Naive B cell (primary cell): ENCODE measurements at places on chromosomes 5 and 9. TPM values are rescaled to one million over a fixed set of nuclear protein-coding genes. Genes with fewer than 3 reads are reported as not detected.

GRCh38 chr9:136325358-136325757 lies 2.0 kb upstream of the GPSM1 start:
- DNase-seq = no peak

DNA sequence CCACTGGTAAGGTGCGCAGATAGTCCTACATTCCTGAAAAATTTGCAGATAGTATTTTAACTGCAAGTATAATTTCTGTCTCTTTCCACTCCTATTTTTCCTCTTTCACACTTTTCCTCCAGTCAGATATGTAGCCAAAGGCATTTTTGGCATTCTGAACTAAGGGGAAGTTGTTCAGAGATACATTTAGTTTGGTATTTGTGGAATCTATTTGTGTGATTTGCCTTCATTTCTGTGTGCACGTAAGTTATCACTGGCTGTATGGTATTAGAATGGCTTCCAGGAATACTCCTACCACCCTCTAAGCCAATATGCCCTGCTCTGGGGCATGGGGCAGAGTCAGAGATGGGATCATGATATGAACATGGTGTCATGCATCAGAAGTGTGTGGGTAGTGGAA lies 45.8 kb upstream of the GRAMD2B start:
- no peak for DNase-seq

DNA sequence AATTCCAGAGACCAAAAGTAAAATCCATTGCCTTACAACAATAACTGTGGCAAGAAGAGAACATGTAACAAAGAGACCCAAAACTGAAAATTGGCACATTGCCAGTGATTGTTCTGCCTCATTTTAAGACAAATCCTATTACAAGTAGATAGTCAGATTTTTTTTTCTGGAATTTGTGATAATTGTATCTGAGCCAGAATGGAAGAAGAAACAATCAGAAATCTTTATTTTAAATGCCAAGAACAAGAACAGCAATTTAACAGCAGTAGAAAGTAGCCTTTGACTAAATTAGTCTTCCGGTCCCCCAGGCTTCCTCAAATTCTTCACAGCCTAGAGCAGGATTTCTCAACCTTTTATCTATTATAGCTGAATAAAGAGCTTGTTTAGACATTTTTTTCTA lies 106.7 kb upstream of the PTPN3 start:
- DNase-seq = no peak

DNA sequence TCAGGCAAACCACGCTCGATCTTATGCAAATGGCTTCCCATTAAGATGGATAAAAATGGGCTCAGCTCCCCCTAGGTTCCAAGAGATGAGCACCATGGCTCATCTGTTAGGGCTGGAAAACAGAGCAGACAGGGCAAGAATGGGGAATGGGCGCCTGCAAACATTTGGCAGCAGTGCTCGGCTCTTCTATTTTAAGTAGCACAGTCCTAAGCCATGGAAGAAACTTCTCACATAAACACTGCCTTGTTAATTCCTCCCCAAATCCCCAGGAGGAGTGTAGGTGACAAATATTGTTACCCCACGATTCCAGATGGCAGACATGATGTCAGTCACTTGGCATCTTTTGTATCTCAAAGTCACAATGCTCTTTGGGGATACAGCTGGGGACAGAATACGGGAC lies 221.8 kb downstream of the ICE1 start:
- DNase-seq = no peak

- no peak for DNase-seq
These were observed 34.6 kb downstream of the HACD4 start for GRCh38 chr9:20996809-20997208.

DNA sequence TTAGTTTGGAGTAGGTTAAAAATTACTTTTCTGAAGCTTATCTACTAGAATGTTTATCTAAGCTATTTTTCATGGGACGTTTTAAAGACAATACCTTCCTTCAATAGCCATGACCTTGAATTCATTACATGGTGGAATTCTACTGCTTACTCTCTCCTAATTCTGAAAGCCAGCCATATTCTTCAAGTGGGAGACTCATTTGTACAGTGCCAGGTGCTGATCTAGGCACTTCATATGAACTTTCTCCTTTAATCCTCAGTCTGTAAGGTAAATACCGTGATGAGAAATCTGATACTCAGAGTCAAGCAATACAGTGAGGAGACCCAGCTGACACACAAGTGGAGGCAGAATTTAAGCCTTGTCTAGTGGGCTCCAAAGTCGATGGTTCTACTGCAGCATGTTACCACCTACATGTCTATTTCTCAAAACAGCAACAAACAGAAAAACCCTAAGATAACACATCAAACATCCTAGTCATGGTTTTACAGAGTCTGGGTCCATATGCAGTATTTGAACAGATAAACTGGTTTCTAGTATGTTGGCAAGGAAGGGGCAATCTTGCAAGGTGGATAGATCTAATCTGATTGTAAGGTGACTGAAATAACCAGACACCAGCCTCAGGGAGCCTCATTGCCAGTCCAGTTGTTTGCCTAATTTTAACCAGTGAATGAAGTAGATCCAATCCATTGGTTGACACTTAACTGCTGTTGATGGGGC lies 243.7 kb downstream of the PIK3R1 start:
- DNase-seq = no peak

DNA sequence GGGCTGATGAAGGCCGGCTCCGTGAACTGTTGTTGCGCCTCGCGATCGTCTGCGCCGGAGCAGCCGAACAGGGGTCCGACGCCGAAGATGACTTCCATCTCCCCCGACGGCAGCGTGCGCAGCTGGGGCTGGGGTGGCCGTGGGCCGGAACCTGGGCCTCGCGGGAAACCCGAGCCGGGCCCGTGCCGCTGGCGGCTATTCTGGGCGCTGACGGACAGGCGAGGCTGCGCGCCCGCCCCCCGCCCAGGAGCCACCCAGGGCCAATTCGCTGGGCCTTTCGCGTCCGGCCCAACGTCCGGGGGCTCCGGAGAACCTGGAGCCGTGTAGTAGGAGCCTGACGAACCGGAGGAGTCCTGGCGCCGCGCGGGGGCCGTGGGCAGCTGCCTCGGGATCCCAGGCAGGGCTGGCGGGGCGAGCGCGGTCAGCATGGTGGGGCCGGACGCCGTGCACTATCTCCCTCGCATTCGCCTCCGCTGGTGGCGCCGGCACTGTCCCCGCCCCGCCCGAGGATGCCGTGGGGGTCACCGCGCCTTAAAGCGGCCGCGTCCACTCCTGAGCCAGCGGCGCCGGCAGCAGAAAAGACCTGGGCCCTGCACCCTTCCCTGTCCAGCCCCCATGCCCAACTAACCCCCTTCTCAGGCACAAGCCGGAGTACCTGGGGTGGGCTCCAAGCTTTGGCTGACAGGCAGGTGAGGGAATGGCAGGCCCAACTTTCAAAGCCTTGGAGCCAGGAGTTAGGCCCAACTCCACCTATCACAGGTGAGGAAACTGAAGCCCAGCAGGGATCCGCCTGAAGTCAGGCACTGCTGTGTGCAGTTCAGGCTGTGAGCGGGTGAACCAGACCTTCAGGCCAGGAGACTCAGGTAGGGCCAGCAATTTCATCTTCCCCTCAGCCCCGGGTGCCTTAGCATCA lies at the start of gene PROB1:
Gene PROB1 (minus strand): TSS at position 451 of the 913 bp plus-strand sequence. CDS start 23 bp downstream, at position 428.
- no peak for DNase-seq

DNA sequence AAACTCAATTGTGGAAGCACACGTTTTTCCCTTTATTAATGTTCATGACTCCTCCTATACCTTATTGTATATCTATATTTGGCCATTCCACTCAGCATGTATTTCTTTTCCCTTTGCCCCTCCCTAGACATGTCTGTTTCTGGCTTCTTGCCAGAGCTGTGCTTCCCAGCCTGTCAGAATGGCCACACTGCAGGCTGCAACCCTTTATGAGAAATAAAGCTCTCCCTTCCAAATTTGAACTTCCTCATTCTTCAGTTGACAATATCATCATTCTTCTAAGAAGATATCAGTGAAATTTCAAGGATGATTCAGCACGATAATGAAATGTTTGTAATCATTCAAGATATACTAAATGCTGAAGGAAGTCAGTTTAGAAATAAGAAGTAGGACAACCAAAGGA lies 107.6 kb upstream of the PRSS3 start:
- DNase-seq = no peak

DNA sequence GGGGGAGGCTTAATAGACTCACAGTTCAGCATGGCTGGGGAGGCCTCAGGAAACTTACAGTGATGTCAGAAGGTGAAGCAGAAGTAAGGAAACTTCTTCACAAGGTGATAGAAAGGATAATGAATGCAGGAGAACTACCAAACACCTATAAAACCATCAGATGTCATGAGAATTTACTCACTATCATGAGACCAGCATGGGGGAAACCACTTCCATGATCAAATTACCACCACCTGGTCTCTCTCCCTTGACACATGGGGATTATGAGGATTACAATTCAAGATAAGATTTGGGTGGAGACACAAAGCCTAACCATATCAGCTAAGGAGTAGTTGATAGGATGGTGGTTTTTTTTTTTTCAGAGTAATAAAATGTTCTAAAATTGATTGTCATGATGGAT lies 201.8 kb downstream of the CDH12 start:
- no peak for DNase-seq

DNA sequence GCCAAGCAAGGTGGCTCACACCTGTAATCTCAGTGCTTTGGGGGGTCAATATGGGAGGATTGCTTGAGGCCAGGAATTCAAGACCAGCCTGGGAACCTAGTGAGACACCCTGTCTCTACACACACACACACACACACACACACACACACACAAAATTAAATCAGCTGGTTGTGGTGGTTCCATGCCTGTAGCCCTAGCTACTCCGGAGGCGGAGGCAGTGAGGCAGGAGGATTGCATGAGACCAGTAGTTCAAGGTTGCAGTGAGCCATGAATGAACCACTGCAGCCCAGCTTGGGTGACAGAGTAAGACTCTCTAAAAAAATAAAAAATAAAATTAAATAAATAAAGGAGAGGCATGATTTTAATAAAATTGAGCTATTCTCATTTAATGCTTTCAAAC lies 13.1 kb downstream of the CEMIP2 start:
- no peak for DNase-seq

GRCh38 chr5:176415952-176416924 lies at the start of gene CLTB:
Gene CLTB (minus strand): TSS chr5:176416539. CDS start chr5:176416363, 176 bp downstream.
- peak; percentile 80 for DNase-seq

The RGS7BP gene
- polyA plus RNA-seq = not detected

The DMGDH gene
- 0.20 TPM for polyA plus RNA-seq

The PTGER4 gene
- polyA plus RNA-seq = 55.1 TPM

The PCA3 gene
- not detected for polyA plus RNA-seq

The CRAT gene
- polyA plus RNA-seq = 8.2 TPM

The HRH2 gene
- not detected for polyA plus RNA-seq

The MZB1 gene
- 49.7 TPM for polyA plus RNA-seq

The CA9 gene
- polyA plus RNA-seq = not detected

The GARIN3 gene
- not detected for polyA plus RNA-seq
